SK-N-SH (cell line): ENCODE measurements at places on chromosomes 11 and 22.
A peak's percentile ranks its signal among the peaks of the same experiment; 100 is the strongest.

DNA sequence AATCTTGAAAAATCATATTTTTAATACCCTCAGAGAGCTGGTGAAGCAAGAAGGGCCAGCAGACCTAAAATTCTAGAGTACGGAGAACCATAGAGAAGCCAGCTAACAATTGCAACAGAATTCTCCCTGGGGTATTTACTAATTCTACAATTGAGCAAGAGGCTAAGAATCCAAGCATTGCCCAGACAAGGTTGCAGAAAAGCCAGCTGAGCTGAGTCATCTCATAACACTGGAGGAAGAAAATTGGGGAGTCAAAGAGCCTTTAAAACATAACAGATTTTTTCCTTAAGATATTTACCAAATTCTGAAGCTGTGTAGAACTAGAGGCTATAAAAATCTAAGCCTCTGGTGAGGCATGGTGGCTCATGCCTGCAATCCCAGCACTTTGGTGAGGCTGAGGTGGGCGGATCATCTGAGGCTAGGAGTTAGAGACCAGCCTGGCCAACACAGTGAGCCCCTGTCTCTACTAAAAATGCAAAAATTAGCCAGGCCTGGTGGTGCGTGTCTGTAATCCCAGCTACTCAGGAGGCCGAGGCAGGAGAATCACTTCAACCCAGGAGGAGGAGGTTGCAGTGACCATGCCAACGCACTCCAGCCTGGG is 13.6 kb upstream of the TMEM216 start:
- no peak for DNase-seq

- no peak for DNase-seq
These were observed 1237.1 kb downstream of the FAM181B start for GRCh38 chr11:81496601-81497000.

- no peak for DNase-seq
These were observed 38.9 kb upstream of the CSNK2A3 start for GRCh38 chr11:11391796-11392463.

GRCh38 chr11:3613998-3614741 is 27.6 kb downstream of the ART5 start:
- no peak for DNase-seq

GRCh38 chr11:119480380-119481020 is 57.5 kb upstream of the THY1 start:
- DNase-seq = no peak

DNA sequence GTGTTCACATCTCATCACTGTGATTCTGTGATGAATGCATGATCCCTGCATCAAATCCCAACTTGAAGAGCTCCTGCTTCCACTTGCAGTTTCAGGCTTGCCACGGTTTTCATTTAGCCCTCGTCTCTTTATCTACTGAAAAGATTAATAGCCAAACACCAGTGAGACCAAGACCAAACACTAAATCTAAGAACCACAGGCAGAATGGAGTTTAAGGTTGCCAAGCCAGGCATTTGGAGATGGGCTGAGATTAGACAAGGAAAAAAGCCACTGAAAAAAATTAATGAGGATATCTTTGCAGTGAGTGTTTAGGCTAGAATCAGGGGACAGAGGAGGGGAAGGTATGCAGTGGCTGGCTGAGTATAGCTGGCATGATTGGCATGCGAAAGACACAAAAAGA is 227.2 kb upstream of the BLID start:
- DNase-seq = no peak

GRCh38 chr11:35009191-35009943 is 92.9 kb downstream of the PDHX start:
- DNase-seq = no peak

DNA sequence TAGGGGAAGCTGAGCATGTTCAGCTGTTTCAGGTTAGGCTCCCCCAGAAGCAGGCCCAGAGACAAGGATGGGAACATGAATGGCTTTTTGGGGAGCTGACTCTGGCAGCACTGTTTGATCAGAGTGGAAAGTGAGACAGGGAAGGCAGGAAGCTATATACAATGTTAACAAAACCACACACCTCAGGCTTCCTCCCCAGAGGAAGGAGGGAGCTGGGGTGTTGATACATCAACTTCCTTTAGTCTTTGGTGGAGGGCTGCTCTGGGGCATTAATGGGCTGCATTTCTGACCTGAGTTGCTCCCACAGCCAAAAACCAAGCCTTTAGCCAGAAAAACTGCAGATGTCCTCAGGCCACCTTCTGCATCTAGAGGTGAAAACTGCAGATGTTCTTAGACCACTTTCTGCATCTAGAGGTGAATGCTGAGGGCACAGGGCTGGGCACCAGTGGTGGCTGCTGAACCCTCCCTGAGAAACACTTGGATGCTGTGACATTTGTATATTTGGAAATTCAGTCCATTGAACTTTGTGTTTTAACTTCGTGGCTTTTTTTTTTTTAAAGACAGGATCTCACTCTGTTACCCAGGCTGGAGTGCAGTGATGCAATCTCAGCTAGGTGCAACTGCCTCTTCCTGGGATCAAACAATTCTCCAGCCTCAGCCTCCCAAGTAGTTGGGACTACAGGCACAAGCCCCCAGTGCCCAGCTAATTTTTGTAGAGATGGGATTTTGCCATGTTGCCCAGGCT is 49.9 kb downstream of the KIAA1671 start:
- no peak for DNase-seq

GRCh38 chr11:78583889-78584288 is 9.2 kb upstream of the NARS2 start:
- no peak for DNase-seq

GRCh38 chr11:33970984-33971466 is 79.1 kb upstream of the LMO2 start:
- peak; percentile 66 for DNase-seq

DNA sequence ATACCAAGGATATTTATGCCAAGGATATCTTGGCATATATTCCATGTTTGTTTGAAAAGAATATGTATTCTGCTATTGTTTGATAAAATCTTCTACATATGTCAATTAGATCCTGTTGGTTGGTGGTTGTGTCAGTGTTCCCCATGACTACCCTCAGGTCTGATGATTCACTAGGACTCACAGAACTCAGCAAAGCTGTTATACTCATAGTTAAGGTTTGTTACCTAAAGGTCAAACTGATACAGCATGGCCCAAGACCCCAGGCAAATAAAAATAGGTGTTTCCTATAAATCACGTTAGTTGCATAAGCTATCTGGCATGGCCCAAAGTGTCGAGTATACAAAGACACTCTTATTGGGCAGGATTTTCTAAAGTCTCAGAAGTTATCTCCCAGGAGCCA is 30.2 kb upstream of the B3GNT6 start:
- no peak for DNase-seq

DNA sequence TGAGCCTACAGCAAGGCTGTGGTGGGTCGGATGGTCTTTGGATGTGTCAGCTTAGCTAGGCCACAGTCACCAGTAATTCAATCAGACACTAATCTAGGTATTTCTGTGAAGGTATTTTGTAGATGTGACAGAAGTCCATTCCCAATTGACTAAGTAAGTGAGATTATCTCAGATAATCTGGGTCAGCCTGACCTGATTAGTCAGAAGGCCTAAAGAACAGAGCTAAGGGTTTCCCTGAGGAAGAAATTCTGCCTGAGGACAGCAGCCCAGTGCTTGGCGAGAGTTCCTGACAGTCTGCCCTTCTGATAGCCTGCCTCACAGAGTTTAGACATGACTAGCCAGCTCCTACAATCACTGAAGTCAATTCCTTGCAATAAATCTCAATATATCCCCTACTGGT is 28.7 kb downstream of the GUCD1 start:
- DNase-seq = no peak

DNA sequence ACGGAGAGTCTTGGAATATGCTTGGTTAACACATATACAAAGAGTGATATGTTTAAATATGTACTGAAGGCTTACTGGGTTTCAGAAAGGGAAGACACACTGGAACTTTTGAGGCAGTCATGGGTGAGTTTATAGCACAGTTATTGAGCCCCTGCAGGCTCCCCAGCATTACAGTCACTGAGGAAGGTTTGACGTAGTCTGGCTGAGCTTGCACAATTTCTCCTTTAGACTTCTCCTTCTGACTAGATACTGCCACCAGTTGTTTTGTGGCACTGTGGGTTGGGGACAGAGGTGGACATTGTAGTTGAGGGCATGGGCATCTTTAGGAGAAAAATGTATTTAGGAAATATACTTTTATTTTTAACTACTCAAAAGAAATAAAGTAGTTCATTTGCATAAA is 285.4 kb downstream of the C11orf87 start:
- DNase-seq = no peak

GRCh38 chr11:2714871-2715270 is 15.1 kb upstream of the KCNQ1OT1 start:
- no peak for DNase-seq

GRCh38 chr11:64742889-64743590 is 902 bp downstream of the RASGRP2 start:
- peak; percentile 93 for DNase-seq

GRCh38 chr22:45832180-45832579 is 144.8 kb downstream of the WNT7B start:
- DNase-seq = no peak

DNA sequence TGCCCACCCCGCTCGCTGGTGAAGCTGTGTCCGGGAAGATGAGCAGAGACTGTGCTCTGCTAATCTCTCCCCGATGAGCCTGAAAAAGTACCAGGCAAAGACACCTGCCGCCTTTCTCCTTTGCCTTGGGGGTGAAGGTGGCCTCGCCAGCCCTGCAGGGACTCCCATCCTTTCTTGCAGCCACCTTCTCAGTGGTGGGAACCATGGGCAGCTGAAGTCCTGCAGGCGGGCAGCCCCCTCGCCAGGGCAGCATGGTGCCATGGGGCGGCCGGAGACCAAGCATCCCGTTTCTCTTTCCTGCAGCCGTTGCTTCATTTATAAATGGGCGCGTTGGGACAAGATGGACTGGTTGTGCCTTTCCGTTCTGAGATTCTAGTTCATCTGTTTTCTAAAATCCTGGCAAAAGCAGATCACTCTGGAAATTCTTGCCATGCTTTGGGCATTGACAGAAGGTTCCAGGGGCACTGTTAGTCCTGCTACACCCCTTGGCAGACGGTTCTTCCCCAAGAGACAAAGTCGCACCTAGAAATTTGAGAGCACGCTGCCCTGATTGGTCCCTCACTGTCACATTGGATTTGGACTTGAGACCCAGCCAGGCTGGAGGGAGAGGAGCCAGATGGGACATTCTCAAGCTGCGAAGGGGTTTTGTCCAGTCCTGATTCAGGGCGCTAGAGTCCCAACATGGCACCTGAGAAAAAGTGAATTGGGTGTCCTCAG is 7.5 kb downstream of the CTTN start:
- no peak for DNase-seq

DNA sequence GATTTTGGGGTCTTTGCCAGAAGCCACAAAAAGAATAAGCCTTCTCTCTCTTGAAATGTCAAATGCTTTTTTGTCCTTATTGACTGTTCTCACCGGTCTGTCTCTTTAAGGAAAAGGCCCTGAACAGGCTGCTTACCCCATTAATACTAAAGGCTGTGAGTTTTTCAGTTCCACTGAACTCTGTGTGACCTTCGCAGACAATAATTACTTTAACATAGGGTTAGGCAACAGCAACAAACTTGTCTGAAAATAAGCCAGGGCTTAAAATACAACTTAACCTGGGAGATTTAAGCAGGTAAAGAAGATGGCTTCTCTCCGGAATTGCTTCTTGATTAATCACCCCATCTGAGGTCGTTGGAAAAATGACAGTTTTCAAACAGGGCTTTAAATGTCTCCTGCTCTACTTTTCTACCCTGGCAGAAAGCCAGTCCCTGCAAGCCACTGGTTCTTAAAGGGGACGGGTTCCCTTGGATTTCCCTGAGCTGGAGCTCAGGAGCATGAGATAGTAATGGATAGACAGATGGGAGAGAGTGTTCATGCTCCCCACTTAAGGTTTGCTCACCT is 69.4 kb downstream of the ARL14EP start:
- no peak for DNase-seq

DNA sequence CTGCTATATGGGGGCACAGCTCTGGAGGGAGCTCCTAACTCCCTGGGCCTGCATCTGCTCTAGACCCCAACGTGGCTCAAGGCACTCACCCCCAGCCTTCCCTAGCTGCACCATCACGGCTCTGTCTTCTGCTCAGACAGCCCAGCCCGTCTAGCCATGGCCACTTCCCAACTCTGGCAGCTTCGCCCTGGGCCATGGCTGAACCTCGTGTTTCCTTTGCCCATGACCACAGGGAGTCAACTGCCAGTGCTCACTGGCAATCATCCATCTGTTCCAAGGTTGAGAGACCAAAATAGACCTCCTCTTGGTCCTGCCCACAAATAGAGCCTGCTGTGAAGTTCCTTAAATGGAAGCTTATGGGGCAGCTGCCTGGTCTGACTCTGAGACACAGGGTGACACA is 5.4 kb downstream of the LMO1 start:
- no peak for DNase-seq

GRCh38 chr22:50674606-50675552 is 2.3 kb downstream of the SHANK3 start:
- peak; percentile 97 for DNase-seq

DNA sequence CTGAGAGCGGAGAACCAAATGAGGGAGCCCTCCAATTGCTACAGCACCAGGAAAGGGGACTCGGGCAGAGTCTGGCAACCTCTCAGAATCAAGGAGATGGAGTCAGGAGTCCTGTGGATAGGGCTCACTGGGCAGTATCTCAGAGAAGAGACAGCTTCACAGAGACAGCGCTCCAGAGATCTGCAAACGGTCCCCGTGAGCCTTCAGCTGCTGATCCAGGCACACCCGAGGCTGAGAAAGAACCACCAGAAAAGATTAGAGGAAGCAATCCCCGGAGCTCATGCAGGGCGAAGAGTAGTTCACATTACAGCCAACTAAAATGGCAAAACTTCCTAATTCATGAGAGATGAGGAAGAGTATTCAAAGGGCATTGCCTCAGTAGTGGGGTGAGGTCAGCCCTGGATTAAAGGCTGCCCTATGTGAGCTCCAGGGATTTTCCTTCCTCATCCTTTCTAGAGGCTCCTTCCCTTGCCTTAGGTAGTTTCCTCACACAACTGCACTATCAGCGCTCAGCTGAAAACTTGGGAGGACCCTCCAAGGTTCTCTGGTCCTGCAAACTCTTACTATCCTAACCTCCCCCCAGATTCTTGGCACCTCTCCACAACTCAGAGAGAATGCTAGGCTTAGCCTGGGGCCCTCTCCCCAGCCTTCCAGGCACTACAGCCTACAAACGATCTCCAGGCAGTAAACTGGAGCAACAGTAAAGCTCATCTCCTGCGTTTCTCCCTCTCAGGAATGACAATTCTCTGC is 23.7 kb downstream of the SCN4B start:
- no peak for DNase-seq

DNA sequence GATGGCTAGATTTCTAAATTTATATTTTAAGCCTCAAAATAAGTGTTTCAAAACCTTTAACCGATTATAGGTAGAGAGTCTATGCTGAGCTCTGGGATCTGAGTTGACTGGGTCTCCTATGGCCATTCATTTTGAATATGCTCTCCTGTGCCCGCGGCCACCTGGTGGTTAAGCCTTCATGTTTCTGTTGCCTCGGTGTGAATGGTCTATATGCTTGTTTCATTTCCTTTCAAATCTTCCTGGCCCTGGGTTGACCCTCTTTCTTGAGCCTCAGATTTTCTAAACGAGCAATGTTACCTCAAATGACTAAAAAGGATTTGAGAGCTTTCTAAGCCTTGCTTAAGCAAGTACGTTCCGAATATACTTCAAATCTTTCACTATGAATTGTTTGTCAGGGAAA is 789.4 kb upstream of the KIRREL3 start:
- peak; percentile 58 for DNase-seq

DNA sequence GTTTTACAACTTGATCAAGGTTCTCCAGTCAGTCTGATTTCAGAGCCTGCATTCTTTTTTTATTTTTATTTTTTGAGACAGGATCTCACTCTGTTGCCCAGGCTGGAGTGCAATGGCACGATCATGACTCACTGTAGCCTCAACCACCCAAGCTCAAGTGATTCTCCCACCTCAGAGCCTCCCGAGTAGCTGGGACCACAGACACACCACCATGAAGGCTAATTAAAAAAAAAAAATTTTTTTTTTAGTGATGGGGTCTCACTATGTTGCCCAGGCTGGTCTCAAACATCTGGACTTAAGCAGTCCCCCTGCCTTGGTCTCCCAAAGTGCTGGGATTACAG is 117.2 kb upstream of the NAV2 start:
- no peak for DNase-seq
